Epithelial cell of alveolus of lung (primary cell): ENCODE measurements at places on chromosomes 11 and 22. TPM values are rescaled to one million over a fixed set of nuclear protein-coding genes. Genes with fewer than 3 reads are reported as not detected.

The MIOX gene
- not detected in 2 replicates for total RNA-seq

The FJX1 gene
- 16.7 and 54.0 TPM in 2 replicates for total RNA-seq

The C11orf65 gene
- 0.52 and 1.0 TPM in 2 replicates for total RNA-seq

The PLAAT5 gene
- total RNA-seq: 0.13 TPM in 1 of 2 replicates, not detected in the other

The APOBEC3B gene
- 9.7 and 31.5 TPM in 2 replicates for total RNA-seq

The UFD1 gene
- 31.2 and 56.4 TPM in 2 replicates for total RNA-seq

The OR52N4 gene
- not detected in 2 replicates for total RNA-seq

The NLRP14 gene
- total RNA-seq: under 0.01 TPM in 1 of 2 replicates, not detected in the other

The MIEF1 gene
- total RNA-seq: 28.0 and 28.1 TPM in 2 replicates

The E2F8 gene
- total RNA-seq: 1.6 and 2.7 TPM in 2 replicates
